ENCODE measurements at places on chromosomes 12 and 14.

DNA sequence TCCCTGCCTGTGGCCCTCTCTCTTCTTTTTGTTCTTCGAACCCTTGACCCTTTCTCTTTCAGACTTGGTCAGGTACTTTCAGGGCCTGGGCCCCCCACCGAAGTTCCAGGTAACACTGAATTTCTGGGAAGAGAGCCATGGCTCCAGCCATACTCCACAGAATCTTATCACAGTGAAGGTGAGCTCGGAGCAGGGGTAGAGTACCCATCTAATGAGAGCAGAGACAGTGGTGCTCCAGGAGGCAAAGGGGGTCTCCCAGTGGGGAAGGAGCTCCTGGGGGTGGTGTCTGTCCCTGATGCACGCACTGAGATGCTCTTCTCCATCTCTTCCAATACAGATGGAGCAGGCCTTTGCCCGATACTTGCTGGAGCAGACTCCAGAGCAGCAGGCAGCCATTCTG is 4.7 kb downstream of the IRF9 start:
- DNase-seq: no peak

GRCh38 chr12:65614259-65614889 is 209.9 kb upstream of the HMGA2 start:
- DNase-seq: no peak

- DNase-seq: no peak
These were observed 98.6 kb downstream of the MYF5 start for GRCh38 chr12:80815351-80815750.

GRCh38 chr14:55084401-55085059 is 33.1 kb downstream of the MAPK1IP1L start:
- DNase-seq: no peak

DNA sequence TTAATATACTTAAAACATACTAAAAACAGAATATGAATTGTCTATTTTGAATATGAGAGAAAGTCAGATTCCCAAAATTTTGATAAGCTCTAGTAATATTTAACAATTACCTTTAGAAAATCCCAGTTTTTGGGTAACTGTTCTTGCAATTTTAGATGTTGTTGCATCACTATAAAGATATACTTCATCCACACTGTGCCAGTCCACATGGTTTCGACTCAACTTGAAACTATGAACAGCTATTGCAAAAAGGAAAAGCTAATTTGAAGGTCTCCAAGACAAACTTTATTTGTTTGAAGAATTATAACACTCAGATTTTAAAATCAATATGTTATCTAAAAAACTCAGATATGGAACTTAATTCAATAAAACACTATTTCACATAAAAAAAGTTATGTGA is 59.9 kb downstream of the DDHD1 start:
- no peak for DNase-seq

DNA sequence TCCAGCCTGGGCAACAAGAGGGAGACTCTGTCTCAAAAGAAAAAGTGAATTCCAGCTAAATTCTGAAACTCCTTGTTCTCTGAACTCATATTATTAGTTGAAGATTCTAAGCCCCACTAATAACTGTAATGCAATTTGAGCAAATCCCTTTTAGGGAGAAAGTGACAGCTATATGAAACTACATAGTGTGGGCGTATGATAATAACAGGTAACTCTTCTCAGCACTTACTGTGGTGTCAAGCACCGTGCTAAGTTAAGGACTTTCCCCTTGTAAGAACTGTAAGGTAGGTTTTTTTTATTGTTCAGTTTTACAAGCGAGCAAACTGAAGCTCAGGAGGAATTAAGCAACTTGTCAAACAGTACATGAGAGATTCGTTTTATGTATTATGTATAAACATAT is 5.4 kb downstream of the ANKRD13A start:
- no peak for DNase-seq

DNA sequence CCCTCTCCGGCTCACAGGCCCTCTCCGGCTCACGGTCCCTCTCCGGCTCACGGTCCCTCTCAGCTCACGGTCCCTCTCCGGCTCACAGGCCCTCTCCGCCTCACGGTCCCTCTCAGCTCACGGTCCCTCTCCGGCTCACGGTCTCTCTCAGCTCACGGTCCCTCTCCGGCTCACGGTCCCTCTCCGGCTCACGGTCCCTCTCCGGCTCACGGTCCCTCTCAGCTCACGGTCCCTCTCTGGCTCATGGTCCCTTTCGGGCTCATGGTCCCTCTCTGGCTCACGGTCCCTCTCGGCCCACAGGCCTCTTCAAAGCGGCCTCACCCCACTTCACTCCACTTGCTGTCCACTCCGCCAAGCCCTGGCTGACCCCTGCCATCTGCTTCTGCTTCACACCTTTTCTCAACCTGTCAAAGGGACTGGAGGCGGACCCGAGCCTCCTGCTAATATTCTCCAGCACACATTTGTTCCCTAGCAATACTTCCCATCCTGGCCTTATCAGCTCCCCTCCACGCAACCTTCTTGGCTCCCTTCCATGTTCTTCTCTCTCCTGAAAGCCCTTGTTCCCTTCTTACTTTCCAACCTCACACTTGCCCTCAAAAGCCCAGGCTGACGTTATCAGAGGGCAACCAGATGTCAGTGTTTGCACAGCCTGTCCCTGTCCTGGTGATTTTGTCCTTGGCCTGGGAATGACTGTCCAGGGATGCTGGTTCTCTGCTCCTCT is 176.7 kb downstream of the CALM1 start:
- DNase-seq: no peak

- no peak for DNase-seq
These were observed 10.5 kb downstream of the PALS1 start for GRCh38 chr14:67251573-67252226.

All from stimulated activated CD4-positive, alpha-beta T cell treated with anti-CD3 and anti-CD28 coated beads, Interleukin-15, amount 100 ng/mL, for 1 hour (primary cell).